ENCODE measurements at places on chromosomes 3 and 15.

GRCh38 chr15:83372434-83372891, 74.7 kb upstream of the SH3GL3 start:
- DNase-seq: no peak

GRCh38 chr3:126465928-126466544, 9.7 kb downstream of the ZXDC start:
- DNase-seq: no peak

DNA sequence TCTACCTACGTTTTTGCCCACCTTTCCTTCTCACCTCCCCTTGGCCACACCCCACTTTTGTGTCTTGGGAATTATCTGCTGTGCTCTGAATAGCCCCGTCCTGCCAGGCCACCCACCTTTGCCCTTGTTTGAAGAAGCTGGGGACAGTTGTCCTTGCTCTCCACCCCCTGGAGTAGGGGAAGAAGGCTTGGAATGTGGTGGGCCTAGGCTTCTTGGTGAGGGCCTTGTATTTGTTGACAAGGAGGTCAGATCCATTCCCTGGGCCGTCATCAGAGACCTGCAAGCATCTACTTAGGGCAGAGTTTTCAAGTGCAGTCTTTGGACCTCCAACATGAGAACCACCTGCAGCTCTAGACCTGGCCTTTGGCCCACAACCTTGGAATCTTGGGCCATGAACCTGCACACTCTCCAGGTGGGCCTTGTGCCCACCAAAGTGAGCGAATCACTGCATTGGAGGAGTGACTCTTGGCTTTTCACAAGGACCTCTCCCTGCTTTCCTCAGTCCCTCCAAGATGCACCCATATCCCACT, 160.6 kb downstream of the APBA2 start:
- DNase-seq: no peak

DNA sequence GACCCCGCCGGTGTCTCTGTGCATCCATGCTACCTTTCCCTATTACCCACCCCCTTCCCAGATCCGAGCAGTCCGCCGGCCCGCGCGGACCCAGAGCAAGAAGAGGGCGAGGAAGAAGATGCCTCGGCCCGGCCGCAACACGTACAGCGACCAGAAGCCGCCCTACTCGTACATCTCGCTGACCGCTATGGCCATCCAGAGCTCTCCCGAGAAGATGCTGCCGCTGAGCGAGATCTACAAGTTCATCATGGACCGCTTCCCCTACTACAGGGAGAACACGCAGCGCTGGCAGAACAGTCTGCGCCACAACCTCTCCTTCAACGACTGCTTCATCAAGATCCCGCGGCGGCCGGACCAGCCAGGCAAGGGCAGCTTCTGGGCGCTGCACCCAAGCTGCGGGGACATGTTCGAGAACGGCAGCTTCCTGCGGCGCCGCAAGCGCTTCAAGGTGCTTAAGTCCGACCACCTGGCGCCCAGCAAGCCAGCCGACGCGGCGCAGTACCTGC, 788 bp downstream of the FOXB1 start:
- DNase-seq: no peak

- no peak for DNase-seq
Measured at GRCh38 chr3:45226206-45226915, at the start of gene TMEM158. TSS of gene TMEM158 (minus strand) at chr3:45226287. CDS start at chr3:45226027, 260 bp downstream.

DNA sequence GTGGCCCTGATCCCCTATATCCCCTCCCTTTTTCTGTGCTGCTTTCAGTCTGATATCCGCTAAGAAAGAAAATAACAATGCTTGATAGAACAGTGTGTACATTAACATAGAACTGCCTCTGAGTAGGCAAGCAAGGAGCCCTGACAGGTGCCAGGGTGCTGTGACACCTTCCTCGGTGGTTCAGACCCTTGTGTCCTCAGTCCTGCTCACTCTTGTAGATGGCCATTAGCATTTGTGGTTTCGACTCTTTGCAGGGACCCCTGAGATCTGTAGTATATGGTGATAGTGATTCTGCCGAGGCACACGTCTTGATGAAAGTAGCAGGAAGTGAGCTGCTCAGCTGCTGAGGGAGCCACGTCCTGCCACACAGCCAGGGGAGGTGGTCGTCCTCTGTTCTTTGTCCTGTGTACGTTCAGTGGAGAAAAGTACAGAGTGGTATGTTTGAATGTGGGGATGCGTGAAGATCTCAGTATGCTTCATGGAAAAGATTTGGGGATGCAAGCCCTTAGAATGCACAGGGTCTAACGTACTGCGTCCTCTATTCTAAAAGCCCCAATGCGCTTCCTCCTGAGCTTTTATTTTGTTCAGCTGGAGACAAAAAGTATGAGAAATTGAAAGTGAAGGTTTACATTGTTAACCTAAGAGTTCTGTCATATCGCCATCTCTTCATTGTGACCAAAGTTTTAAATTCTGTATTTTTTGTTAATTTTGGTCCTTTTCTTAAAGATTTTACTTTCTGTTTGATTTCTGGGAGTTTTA, 35.4 kb downstream of the PXYLP1 start:
- DNase-seq: no peak

- no peak for DNase-seq
Measured at GRCh38 chr3:183879243-183879642, 5.4 kb downstream of the PARL start.

DNA sequence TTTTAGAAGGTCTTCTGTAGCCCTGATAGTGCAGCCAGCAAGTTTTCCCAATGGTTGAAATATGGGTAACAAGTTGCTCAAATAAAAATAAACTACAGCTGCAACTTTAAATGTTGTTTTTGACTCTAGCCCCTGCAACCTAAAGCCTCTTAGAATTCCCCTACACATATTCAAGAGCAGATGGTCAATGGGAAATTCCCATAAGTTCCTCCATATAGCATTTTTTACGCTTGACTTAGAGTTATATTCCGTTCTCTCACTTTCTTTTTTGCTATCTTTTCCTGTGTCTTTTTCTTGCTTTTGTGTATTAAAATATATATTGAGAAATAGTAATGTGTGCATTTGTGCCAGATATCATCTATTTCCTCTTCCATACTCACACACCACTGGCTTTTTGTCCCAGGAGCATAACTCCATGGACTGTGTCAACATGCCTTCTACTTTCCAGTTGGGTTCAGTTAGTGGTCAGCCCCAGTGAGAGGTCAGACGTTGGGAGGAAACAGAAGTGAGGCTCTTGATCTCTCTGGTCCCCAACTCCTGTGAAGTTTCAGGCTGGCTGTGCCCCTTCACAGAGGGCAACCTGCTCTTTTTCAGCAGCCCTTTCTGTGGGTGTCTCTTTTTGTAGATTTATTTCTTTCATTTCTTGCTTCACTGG, 63.3 kb upstream of the TP63 start:
- no peak for DNase-seq

GRCh38 chr3:12178091-12178820, 19.5 kb upstream of the TIMP4 start:
- no peak for DNase-seq

- DNase-seq: no peak
Measured at GRCh38 chr3:125154800-125155269, 57.7 kb downstream of the SLC12A8 start.

GRCh38 chr3:159229116-159229680, 427.3 kb downstream of the MFSD1 start:
- no peak for DNase-seq

- no peak for DNase-seq
Measured at GRCh38 chr3:133896002-133896761, 500 bp upstream of the RAB6B start.

DNA sequence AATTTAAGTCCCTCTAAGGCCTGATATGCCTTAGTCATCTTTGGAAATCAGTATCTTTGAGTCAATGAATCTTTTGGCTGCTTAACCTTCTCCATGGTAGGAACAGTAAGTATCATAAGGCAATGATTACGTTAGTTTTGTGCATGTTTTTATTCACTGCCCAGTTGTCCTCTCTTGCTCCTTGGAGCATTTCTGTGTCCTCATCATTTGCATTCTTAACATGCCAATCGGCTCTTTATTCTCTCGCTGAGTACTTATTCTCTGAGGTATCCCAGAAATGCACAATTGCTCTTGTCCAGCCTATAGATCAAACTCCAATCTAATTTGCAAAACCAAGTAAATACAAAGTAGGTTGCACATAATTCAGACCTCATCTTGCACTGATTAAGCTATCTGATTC, 405.0 kb upstream of the IL12A start:
- DNase-seq: no peak

- no peak for DNase-seq
Measured at GRCh38 chr3:119494597-119494996, 3.8 kb upstream of the TIMMDC1 start.
